GM18507 (cell line): ENCODE measurements at places on chromosomes 4 and X.

GRCh38 chr4:134544303-134544770 is 342.7 kb upstream of the PABPC4L start:
- no peak for DNase-seq

- DNase-seq = no peak
These were observed 115.7 kb upstream of the FAT1 start for GRCh38 chr4:186839122-186840037.

DNA sequence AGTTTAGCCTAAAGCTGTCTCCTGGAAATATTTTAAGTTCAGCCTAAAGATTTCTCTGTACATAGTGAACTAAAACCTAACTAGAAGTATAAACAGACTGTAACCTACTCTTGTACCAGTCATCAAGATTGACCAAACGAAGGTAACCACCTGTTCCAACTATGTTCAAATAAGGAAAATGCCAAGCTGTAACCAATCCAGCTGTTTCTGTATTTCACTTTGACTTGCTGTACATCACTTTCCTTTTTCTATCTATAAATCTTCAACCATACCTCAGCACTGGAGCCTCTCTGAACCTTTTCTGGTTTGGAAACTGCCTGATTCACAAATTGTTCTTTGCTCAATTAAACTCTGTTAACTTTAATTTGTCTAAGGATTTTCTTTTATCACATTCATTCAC is 3.1 kb upstream of the CYSLTR1 start:
- no peak for DNase-seq

DNA sequence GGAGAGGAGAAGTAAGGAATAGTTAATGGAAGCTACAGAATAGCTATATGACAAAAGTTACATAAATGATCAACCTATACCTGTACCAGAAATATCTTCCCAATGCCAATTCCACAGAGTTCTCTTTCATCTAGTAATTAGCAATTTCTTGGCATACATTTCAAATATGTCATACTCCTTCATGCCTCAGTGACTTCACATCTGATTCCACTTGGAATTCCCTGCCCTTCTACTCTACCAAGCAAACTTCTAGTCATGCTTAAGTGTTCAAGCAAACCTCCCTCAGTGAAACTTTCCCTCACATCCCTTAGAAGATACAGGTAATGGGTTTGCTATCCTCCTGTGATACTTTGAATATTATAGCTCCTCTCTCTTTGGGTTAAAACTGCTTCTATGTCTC is 127.1 kb downstream of the KLHL13 start:
- DNase-seq = no peak
